GF-D8 (cell line): ENCODE measurements at places on chromosomes 6 and 20.

DNA sequence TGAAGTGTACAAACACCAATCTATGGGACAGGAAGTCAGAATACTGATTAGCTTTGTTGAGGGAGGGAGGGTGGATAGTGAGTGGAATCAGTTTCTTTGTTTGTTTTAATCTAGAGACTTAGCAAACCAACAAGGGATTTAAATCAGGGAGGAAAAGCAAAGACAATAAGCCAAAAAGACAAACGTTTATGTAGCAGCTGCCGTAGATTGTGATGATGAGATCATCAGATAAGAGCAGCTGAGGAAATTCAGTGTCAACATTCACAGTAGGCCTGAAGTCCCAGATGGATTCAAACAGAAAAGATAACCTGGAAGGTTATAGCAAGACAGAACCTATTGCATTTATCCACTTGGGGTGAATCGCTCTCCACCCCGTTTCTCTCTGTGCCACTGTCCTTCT lies 104.9 kb upstream of the SYNDIG1 start:
- no peak for DNase-seq

DNA sequence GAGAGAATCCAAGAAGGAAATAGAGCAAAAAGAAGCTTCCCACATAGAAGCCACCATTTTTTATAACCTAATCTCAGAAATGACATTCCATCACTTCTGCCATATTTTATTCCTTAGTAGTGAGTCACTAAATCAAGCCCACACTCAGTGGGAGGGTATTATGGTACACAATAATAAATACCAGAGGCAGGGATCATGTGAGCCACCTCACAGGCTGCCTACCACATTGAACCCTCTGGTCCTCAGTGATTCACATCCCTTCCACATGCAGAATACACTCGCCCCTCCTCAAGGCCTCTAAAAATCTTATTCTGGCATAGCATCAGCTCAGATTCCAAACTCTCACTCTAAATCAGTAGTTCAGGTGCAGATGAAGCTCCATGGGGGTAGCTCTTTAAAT lies 49.4 kb downstream of the TMC2 start:
- DNase-seq: no peak

GRCh38 chr20:19308146-19308545 lies 95.7 kb downstream of the SLC24A3 start:
- DNase-seq: no peak

DNA sequence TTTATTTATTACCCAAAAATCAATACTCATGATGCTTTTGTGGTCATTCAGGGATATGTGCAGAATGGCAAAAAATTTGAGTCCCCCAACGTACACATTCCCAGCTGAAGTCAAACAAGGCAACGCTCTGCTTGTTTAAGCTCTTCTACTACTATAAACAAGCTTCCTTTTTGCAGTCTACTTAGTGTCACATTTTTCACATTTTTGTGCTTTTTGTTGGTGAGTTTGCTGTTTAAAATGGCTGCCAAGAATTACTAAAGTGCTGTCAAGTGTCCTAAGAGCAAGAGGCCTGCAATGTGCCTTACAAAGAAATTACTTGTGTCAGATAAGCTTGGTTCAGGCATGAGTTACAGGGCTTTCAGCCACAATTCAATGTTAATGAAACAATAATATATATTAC lies 2.1 kb downstream of the WFDC8 start:
- DNase-seq: no peak

- no peak for DNase-seq
Observed at GRCh38 chr20:24445510-24446170, 23.8 kb upstream of the SYNDIG1 start.

GRCh38 chr6:88238065-88238464 lies 71.9 kb upstream of the CNR1 start:
- DNase-seq: no peak

DNA sequence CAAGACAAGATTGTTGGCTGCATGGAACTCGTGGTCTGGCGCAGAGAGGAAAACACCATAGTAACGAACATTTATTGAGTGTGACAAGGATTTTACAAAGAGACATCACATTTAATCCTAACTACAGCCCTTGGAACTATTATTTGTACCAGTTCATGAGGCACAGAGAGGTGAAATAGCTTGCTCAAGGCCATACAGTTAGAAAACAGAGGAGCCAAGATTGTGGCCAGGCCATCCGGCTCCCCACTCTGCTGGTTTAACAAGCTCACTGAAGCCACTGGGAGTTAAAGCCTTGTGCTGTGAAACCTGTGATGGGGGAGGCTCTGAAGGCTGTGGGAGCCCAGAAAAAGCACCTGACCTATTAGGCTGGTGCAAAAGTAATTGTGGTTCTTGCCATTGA lies 74.9 kb upstream of the ZNFX1 start:
- DNase-seq: no peak

DNA sequence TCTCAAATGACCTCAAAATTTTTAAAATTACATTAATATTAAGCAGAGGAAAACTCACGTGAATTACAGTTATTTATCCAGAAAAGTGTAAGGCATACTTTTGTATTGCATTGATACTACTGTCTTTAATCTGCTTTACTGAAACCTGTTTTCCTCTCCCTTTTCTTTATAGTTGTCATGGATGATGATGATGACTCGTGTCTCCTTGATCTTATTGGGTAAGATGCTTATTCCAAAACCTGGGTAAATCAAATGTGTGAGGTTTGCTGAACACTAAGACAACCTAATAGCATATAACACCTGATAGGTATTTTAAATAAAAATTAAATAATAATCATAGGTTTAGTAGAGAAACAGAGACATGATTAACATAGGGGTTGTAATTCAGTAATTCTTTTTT lies 40.0 kb downstream of the BICRAL start:
- no peak for DNase-seq

GRCh38 chr6:97422171-97422570 lies 139.2 kb upstream of the MMS22L start:
- no peak for DNase-seq

- no peak for DNase-seq
Observed at GRCh38 chr20:46129955-46130481, 11.9 kb downstream of the CD40 start.

DNA sequence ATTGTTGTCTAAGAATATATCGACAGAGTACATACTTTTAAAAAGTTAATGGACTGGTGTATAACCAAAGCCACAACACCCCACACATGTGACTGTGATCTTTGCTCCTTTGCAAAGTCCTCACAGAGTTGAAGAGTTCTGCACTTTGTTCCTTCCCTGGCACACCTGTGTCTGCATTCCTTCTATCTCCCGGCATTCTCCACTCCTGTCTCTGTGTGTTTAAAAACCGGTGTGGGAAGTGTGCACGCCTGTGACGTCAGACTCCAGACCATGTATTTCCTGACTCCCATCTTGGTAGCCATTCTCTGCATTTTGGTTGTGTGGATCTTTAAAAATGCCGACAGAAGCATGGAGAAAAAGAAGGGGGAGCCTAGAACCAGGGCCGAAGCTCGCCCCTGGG lies at the start of gene IYD:
IYD (plus strand) TSS at position 251 of the 400 bp plus-strand sequence; CDS start at position 271, 20 bp downstream.
- DNase-seq: no peak

GRCh38 chr20:58877976-58878360 lies 25.5 kb downstream of the GNAS start:
- no peak for DNase-seq

GRCh38 chr6:157333956-157334355 lies 10.6 kb upstream of the TMEM242 start:
- no peak for DNase-seq

DNA sequence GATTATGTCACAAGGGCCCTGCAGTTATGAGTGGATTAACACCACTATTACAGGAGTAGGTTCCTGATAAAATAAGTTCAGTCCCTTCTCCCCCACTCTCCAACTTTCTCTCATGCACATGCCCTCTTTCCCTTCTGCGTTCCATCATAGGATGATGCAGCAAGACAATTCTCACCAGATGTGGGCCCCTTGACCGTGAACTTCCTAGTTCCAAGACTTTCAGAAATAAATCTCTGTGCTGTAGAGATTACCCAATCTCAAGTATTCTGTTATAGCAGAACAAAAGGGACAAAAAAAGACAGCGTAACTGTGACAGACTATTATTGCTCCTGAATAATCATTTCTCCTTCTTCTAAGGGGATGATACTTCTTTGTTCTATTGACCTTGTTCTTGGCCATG lies 33.8 kb upstream of the TMEM244 start:
- DNase-seq: no peak

DNA sequence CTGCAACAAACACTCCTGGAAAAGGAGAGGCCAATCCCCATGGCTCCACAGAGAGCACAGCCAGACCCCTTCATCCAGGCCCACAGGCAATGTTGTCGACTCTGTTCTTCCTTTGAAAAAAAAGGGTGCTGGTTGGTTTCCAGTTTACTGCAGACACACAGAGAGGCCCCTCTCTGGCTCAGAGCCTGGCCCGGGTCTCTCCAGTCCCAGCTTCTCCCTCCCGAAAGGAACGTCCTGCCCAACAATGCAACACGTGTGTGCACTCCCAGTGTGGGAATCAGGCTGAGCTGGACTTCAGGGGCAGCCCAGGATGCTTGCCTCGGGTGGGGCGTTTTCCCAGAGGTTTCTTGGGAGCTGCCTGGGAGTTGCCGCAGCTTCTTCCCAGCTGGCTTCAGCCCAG lies 4.5 kb upstream of the NKAIN4 start:
- no peak for DNase-seq

- no peak for DNase-seq
Observed at GRCh38 chr6:3319610-3320200, 61.0 kb downstream of the PSMG4 start.

DNA sequence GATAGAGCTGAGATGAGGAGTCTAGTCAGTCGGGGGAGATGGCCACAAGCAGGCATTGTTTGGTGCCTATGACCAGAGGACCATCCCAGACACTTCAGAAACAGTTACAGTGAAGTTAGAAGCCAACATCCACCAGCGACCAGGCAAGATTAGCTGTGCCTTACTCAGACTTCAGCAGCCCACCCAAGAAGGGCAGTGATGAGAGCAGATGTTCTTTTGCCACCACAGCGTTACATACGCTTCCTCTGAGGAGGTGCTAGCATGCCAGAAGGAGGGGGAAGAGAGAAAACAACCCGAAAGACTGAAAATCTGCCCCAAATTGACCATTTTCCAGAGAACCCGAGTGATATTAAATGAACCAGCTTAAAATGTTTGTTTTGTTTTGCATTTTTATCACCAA lies 186.8 kb downstream of the PRL start:
- DNase-seq: no peak

GRCh38 chr20:62159839-62160238 lies 16.3 kb downstream of the SS18L1 start:
- DNase-seq: no peak

DNA sequence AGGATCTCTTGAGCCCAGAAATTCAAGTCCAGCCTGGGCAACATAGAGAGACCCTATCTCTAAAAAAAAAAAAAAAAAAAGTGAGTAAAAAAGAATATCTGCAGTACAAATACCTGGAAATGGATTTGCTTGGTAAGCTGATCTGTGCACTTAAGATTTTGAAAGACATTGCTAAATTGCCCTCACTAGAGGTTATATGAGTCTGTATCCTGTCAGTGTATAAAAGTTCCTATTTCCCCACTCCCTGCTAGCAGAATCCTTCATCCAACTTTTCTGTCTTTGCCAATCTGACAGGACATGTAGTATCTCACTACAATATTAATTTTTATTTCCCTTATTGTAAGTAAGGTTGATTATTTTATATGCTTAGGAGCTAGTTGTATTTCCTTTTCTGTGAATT lies 36.1 kb downstream of the BICRAL start:
- DNase-seq: peak; percentile 33

- no peak for DNase-seq
Observed at GRCh38 chr6:118580585-118581419, 32.7 kb downstream of the PLN start.

GRCh38 chr6:3393836-3394202 lies 63.0 kb downstream of the SLC22A23 start:
- DNase-seq: no peak

DNA sequence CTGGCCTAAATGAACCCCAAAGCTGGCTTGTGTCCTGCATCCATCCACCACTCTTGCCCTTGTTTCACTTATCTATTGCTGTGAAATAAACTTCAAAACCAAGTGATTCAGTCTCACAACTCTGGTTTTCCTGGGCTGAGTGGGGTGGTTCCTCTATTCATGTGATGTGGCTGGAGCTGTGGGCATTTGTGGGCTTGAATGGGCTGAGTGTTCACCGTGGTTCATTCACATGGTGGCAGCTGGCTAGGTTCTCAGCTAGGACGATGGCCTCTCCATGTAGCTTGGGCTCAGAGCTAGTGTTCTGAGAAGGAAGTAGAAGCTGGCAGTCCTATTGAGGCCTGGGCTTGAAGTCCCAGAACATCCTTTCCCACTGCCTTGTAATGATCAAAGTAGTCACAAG lies 30.4 kb downstream of the FKBP1A start:
- DNase-seq: no peak

- no peak for DNase-seq
Observed at GRCh38 chr6:142900227-142900971, 44.6 kb downstream of the HIVEP2 start.
